ENCODE measurements at places on chromosomes 7 and 10. TPM values are rescaled to one million over a fixed set of nuclear protein-coding genes. Genes with fewer than 3 reads are reported as not detected.

Gene FAM180A
- total RNA-seq, result not detected

Gene MXI1
- total RNA-seq, result 7.3 TPM

GRCh38 chr10:3805791-3806461, 20.9 kb upstream of the KLF6 start:
- peak; percentile 71 for DNase-seq

- no peak for DNase-seq
These were observed 294.7 kb downstream of the ARL4A start for GRCh38 chr7:12982178-12982577.

DNA sequence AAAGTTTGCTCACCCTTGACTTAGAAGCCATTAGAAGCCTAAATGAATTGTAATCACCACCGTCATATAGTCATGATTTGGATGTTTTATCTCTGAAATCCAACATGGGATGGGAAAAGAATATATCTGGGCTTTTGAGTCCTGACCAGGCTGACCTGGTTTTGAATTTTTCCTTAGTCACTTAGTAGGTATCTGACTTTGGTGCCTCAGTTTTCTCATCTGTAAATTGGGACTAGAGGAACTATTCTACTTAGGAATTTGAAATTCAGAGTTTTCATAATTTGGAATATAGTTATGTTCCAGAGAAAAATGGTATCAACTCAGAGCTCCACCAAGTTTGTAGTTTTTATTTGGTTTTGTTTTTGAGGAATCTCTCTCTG, 40.9 kb downstream of the SHOC2 start:
- no peak for DNase-seq

GRCh38 chr7:142384493-142384922, 126.7 kb upstream of the PRSS58 start:
- no peak for DNase-seq

GRCh38 chr7:21256310-21256877, 171.5 kb upstream of the SP4 start:
- no peak for DNase-seq

DNA sequence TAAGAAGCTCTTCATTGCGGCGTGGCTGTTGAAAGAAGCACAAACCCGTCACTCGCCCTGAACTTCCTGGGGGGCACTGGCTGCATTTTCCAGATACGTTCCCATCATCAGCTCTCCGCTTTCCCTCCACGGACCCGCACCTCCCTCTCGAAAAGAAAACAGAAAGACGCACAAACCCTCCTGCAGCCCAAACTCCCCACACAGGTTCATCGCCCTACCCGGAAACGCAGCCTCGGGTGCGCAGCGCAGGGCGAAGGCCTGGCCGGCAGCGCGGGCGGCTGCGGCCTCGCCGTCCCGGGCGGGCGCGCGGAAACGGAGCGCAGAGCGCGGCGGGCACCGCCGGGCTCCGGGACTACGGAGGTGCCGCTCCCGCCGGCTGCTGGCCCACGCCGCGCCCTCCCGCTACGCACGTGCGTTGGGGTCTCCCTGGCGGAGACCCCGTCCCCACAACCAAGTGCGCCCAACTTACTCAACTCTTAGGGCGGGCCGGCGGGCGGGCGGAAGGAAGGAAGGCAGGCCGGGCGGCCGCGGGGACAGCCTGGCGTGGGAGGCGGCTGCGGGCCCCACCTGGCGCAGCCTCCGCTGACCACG, 822 bp downstream of the ZNF800 start:
- peak; percentile 72 for DNase-seq

DNA sequence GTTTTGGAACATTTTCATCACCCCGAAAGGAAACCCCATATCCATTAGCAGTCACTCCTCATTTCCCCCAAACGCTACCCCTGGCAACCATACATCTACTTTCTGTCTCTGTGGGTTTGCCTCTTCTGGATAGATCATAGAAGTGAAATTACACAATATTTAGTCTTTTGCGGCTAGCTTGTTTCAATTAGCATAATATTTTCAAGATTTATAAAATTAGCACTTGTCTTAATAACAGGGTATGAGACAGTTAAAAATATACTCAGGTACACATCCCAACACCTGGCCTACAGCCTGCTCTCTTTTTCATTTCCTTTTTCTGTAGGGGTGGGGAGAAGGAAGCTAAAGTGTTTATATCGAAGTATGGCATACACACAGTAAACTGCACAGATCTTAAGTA, 81.4 kb upstream of the LRGUK start:
- no peak for DNase-seq

- DNase-seq, result no peak
These were observed 92.6 kb upstream of the HECTD2 start for GRCh38 chr10:91317541-91317940.

Data from natural killer cell treated with Interleukin-12 subunit alpha and Interleukin-12 subunit beta and Interleukin-15 and Interleukin-18, amount 100 ng/mL, for 72 hours (primary cell).